ENCODE measurements at places on chromosomes 6 and 20.

DNA sequence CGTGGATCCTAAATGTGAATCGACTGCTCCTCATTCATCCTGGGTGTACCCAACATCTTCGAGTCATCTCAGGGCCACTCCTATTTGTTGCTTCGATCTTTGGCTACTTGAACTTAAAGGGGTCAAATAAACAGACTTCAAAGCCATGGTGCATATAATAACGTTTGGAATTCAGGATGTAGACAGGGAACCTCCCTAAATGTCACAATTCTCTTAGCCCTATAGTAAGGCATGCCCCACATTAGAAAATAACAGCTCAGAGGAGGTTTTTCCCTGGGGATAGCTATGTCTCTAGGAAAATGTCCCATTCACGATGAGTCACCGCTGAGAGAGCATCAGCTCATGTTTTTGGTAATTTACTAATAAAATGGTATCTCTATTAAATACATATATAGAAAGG, 54.8 kb upstream of the BMP6 start:
- DNase-seq = no peak

DNA sequence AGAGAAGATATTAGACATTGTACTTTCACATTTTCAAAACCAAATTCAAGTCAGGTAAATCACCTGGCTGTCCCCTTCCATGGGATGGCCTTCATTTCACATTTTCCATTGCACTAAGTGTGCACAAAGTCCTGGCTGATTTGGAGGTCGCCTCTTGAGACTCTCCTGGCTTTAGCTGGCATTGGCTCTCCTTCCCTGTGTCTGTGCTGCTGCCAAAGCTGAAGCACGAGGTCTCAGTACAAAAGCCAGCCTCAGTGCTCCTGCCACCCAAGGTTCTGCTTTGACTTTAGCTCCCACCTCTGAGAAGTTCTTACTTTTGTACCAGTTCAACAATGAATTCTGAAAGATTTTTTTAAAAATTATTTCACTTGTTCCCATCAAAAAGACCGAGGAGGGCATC, 289.2 kb upstream of the CNR1 start:
- DNase-seq = no peak

DNA sequence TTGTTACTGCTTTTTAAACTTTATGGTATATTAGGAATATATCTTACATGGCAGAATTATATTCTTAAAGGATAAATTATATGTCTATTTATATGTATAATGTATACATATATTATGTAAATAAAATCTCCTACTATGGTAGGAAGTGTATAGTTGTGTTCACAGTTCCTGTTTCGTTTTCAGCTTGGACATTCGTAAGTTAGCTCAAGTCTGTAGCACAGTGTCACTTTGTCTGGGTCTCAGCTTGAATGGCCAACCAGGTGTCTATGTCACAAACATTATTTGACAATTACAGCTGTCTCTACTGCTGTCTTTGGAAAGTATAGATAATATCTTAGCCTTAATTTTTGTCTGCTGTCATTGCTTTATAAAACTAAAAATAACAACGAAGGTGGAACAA, 303.9 kb downstream of the CDKAL1 start:
- no peak for DNase-seq

DNA sequence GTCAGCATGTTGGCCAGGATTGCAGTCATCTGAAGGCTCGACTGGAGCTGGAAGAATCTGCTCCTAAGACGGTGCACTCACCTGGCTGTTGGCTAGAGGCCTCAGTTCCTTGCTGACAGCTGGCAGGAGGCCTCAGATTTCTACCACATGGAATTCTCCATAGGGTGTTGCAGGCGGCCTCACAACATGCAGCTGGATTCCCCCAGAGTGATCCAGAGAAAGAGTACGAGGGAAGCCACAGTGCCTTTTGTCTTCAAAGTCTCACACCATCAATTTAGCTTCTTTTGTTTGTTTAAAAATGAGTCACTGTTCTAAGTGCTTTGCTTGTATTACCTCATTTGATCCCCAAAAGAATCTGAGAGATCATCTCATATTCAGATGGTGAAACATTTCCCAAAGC, 65.5 kb upstream of the FYN start:
- DNase-seq = no peak

DNA sequence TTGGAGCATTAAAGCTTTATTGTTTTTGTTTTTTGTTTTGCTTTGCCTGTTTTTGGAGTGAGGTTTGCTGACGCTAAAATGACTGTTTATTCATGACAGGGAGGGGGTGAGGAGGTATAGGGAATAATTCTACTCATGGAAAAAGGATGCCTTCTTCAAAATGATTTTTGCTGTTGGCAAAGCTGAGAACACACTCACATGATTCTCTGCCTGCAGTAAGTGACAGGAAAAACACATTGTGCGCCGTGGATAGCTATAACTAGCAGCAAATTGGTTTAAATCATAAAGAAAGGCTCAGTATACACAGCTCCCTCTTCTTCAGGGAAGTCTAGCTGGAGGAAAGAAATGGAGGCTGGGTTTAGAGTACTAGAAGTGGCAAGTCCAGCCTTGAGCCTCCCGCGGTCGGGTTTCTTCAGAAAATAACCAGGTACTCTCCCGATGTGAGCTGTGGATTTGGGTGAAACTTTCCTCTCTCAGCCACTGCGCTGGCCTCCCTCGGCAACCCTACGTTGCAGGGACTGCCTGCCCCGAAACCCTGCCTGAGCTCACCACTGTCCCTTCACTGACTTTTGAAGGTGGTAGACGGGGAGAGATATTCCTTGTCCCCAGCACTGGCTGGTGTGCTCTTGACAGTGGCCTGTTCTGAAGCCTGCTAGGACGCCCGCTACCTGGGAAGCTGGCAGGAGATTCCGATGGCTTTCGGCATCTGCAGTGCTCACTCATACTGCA, 278.2 kb downstream of the NRN1 start:
- no peak for DNase-seq

GRCh38 chr6:144630857-144631256, 345.7 kb downstream of the UTRN start:
- no peak for DNase-seq

GRCh38 chr6:118869894-118870589, 23.9 kb upstream of the ASF1A start:
- no peak for DNase-seq

- no peak for DNase-seq
These were observed 74.5 kb downstream of the HUS1B start for GRCh38 chr6:582370-582769.

- no peak for DNase-seq
These were observed 87.5 kb downstream of the MEI4 start for GRCh38 chr6:77740380-77740779.

DNA sequence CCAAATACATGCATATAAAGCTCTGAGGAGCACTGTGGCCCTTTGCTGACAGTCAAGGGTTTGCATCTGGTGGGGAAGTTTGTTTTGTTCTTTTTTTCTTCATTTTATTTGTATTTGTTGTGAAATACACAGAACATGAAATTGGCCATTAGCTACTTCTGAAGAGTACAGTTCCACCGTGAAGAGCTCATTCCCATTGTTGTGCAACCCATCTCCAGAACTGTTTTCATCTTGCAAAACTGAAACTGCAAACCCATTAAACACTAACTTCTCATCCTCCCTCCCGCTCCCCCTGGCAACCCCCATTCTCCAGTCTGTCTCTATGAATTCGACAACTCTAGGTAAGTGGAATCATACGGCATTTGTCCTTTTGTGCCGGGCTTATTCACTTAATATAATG, 231.3 kb downstream of the TFAP2C start:
- DNase-seq = no peak

- DNase-seq = no peak
These were observed 152.7 kb downstream of the ANKRD60 start for GRCh38 chr20:58075586-58076345.

DNA sequence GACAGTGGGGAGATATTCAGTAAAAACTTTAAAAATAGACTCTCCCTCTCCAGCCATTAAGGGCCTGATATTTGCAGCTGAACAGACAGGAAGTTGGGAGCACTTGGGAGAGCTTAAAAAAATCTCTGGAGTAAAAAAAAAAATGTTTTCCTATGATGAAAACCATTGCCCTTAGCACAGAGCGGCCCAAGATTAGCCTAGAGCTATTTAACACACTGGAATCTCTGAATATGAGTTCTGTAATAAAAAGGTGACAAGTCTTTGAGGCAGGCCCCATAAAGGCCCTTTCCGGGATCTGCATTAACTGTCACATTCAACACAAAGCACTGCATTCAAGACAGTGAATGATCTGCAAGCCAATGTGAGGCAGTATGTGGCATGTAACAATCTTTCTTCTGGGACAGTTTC, 393.7 kb downstream of the ZFAND3 start:
- no peak for DNase-seq

DNA sequence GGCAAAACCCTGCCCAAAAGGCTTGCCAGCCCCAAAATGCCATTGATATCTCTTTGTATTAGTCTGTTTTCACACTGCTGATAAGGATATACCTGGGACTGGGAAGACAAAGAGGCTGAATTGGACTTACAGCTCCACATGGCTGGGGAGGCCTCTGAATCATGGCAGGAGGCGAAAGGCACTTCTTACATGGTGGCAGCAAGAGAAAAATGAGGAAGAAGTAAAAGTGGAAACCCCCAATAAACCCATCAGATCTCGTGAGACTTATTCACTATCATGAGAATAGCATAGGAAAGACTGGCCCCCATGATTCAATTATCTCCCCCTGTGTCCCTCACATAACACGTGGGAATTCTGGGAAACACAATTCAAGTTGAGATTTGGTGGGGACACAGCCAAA, 28.6 kb downstream of the MBOAT1 start:
- DNase-seq = no peak

DNA sequence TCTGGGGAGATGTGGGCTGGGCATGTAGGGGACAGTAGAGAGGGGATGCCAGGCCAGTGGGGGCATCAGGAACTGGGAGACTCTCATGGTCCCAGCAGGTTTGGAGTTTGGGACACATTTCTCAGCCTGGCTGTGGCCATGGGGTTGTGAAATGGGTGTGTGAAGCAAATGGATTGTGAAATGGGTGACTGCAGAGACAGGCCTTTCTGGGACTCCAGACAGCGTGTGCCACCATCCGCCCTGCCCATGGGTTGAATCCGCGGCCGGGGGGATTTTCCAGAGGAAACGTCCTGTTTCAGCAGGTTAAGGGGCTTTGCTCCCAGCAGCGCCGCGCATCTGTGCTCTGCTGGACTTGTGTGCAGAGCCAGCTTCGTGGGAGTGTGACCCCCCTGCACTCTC, 3.7 kb upstream of the PMEPA1 start:
- DNase-seq = no peak

- no peak for DNase-seq
These were observed 1.9 kb downstream of the SGK1 start for GRCh38 chr6:134315974-134316441.

GRCh38 chr6:168528474-168529095, 87.6 kb downstream of the SMOC2 start:
- DNase-seq = no peak

GRCh38 chr20:48275286-48276020, 490.2 kb upstream of the SULF2 start:
- DNase-seq = no peak

DNA sequence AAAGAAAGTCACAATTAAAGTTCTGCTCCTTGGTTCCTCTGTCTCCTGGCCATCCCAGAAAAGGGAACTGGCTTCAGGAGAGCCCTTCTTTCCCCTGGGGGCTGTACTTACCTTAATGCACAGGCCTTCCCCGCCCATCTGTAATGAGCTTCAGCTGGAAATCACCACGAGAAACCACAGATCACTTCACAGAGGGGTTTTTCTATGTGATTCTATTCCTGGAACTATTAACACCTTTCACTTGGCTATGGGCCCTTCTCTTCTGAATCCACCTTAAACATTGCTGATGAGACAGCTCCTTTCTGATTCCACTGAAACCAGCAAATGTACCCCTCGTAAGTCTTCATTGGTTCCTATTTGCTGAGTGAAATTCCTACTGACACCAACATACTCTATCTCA, 80.7 kb downstream of the FOXF2 start:
- DNase-seq = no peak

DNA sequence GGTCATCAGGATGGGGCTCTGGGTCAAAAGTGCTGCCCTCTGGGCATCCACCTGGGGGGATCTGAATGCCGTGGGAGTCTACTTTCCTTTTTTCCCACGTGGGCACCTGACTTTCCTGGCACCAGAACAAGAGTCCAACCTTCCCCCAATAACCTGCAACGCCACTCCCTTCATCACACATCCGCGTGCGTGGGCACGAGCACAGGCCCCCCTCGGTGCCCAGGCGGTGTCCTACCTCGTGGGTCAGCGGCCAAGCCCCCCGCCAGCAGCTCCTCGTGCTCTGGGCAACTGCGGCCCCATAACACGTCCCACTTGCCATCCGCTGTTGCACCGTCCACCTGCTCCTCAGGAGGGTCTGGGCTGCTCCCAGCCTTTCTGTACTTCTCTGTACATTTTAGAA, 87.0 kb downstream of the YTHDF1 start:
- no peak for DNase-seq

DNA sequence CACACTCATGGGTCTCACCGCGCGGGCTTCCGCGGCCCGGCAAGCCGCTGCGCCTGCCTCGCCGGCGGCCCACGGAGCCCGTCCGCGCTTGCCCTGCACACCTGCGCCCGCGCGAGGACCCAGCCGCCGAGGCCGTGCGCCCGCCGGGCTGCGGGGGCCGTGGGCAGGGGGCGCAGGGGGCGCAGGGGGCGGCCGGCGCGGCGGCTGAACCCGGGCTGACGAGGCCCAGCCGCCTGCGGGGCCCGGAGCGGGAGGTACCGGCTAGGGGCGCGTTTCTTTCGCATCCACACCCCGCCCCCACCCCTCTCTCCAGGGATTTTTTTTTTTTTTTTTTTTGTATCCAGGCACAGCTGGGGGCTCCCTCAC, 43.8 kb upstream of the OSTM1 start:
- no peak for DNase-seq

DNA sequence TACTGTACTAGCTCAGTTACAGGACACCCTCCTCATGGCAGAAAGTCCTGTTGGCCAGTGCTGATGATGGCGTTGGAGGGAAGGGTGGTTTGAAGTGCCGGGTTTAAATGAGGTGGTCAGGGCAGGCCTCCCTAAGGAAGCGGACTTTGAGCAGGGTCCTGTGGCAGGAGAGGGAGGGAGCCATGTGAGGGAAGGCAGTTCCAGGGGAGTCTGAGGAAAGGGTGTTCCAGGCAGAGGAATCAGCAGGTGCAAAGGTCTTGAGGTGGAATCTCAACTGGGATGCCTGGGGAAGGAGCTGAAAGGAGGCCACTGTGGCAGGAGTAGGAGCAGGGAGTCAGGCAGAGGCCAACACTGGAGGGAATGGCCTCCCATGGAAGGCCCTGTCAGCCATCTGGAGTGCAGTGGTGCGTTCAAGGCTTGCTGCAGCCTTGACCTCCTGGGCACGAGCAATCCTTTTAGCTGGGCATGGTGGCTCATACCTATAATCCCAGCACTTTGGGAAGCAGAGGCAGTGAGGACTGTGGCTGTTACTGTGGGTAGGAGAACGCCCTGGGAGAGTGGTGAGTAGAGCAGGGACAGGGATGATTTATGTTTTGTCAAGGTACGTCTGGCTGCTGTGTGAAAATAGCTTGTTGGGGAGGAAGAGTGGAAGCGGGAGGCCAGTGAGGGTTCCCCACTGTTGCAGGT, 26.2 kb downstream of the VSTM2L start:
- no peak for DNase-seq

DNA sequence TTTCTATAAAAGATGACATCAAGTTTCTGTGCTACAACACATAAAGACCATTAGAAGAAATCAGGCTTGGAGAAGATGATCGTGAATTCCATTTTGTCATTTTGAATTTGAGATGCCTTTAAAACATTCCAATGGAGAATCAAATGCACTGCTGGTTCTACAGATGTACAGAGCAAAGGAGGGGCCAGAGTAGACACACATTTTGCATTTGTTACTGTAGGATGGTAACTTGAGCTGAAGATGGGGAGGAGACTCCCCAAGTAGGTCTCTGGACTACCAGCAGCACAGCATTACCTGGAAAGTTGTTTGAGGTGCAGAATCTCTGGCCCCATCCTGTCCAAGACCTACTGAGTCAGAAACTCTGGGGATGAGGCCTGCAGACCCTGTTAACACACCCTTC, 121.6 kb upstream of the RALGAPA2 start:
- no peak for DNase-seq
